ENCODE measurements at places on chromosomes 1 and 21.
A peak's percentile ranks its signal among the peaks of the same experiment; 100 is the strongest.

DNA sequence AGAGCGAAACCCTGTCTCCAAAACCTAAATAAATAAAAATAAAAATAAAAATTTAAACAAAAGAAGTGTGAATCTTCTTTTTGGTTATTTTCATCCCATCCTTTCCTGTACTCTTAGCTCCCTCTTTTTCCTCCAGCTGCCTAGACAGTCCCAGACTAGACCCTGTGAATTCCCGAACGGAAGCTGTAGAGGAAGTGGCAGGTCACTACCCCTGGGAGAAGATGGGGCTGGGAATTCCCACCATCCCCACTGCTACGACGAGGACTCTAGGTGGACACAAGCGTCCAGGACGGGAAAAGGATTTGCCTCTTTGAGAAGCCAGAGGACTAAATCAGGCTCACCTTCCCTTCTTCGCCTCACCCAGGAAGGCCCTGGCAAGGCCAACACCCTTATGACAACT is 12.6 kb downstream of the RHBDL2 start:
- DNase-seq = no peak

DNA sequence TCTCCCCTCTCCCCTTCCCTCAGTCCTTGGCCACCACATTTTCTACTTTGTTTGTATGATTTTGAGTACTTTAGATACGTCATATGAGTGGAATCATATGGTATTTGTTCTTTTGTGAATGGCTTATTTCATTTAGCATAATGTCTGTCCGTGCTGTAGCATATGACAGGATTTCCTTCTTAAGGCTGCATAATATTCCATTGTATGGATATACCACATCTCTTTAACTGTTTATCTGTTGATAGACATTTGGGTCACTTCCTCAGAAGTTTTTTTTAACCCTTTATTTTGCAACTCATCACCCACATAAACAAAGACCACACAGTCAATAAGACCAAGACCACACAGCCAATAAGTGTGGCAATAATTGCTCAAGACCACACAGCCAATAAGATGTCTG is 24.9 kb downstream of the FAM163A start:
- no peak for DNase-seq

DNA sequence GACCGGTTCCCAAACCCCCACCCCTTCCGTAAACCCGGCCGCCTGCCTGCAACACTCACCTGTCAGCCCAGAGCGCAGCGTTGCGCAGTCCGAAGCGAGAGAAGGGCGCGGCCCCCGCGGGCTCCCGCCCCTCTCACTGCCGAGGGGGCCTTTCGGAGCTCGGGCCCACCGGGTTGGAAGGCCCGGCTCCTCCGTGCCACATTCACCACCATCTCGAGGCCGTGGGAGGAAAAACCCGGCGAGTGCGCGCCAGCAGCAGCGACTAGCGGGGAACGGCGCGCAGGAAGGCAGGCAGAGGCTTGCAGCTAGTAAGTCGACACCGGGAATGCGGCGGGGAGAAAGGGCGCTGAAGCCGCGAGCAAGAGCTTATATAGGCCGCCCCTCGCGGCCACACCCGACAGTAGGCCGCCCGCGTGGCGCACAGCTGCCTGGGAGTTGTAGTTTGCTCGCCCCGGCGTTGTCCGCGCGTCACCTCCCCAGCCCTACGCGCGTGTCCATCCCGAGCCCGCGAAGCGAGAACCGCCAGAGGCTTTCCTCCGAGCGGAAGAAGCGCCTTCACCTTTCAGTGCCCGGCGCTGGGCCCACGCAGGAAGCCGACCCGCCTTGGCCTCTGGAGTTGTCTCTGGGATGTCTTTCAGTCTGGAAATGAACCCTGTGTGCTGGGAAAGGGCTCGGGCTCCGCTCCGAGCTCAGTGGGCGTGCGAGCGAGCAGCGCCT is 10.4 kb upstream of the RAB42 start:
- peak; percentile 99 for DNase-seq

GRCh38 chr1:79599257-79599656 is 592.7 kb upstream of the ADGRL4 start:
- no peak for DNase-seq

DNA sequence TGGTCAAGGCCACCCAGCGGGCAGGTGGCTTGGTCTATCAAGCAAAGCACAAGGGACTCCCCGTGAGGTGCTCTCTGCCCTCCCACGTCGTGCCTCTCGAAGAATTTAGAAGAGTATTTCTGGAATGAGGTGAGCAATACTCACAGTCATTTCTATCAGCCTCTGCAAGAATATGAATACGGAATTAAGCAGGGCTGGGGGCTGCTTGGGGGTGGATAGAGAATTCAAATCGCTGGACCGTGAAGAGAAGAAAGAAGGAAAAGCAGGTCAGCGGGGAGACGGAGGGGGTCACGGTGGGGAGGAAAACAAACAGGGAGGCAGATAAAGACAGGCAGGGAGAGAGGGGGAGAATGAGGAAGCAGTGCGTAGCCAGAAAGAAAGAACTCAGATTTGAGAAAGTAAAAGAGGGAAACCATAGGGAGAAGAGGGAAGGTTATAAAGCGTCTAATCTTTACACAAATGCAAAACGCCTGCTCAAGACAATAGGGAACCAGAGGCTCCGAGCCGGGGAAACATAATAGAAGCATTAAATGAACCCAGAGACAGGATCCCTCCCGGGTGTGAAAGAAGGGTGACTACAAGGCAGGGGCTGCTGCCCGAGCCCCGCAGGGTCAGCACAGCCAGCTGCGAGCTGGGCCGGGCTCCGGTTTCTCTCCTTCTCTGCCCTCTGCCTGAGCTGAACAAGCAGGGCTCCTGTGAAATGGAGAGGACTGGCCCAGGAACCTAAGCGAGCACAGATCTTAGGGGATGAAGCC is 2.1 kb upstream of the EDN2 start:
- DNase-seq = peak; percentile 68

DNA sequence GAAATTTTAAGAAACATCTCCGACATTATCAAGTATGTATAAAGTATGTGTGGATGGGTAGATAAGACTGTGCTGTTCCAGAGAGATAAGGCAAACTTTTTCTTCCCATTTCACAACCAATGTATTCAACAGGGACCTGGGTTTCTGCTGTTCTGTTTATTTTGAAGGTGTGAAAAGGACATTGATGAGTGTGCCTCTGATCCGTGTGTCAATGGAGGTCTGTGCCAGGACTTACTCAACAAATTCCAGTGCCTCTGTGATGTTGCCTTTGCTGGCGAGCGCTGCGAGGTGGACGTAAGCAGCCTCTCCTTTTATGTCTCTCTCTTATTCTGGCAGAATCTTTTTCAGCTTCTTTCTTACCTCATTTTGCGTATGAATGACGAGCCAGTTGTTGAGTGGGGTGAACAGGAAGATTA is 174.0 kb downstream of the CRB1 start:
- no peak for DNase-seq

GRCh38 chr1:30291526-30291925 is 431.9 kb downstream of the MATN1 start:
- DNase-seq = no peak

- no peak for DNase-seq
These were observed 6.9 kb downstream of the TNFRSF1B start for GRCh38 chr1:12173631-12174121.

- DNase-seq = peak; percentile 41
These were observed 72.6 kb upstream of the TARDBP start for GRCh38 chr1:10939654-10940450.

DNA sequence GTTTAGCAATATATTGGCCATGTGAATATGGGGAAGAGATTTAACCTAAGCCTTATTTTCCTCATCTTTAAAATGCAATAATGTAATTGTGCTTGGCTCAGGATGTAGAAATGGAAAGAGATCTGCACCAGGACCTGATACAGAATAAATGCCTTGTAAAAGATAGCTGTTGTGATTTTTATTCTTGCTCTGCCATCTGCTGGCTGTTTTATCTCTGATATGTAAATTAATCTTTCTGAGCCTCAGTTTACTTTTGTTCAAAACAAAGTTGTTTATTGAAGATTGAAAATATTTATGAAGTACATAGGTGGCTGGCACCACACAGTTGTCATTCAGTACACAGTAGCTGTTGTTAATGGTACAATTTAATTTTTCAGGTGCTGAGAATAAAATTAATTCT is 21.9 kb downstream of the ZYG11B start:
- no peak for DNase-seq

DNA sequence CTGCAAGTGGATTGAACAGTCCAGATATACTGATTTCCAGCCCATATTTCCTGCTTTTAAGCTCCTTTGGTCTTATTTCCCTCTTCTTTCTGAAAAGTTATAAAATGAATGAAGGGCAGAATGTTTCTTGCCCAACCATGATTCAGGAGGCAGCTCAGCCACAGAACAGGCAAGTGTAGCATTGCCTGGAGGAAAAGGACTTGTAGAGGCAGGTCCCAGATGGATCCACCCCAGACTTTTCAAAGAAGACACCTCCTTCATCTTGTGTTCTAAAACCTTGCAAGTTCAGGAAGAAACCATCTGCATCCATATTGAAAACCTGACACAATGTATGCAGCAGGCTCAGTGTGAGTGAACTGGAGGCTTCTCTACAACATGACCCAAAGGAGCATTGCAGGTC is at the start of gene CLCA2:
CLCA2 (plus strand) TSS at position 299 of the 400 bp plus-strand sequence; CDS start at position 376, 77 bp downstream.
- no peak for DNase-seq

- no peak for DNase-seq
These were observed 3.2 kb upstream of the SRRM1 start for GRCh38 chr1:24639881-24640280.

DNA sequence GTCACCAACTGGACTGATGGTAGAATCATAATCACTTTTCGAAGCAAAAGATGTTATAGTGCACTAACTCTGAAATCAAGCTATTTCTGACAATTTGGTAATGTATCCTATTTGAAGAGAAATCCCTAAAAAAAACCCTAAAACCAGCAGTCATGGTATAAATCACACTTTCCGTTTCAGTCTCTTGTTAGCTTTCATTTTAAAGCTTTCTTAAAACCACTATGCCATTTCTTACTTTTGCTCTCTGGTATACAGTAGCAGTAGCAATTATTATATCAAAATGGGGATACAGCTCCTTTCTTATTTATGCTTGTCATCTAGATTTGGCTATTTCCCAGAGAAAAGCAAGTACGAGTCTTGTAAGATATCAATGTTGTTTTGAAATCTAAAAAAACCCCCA is 323.3 kb downstream of the KCTD3 start:
- DNase-seq = no peak

GRCh38 chr1:54399765-54400164 is 6.4 kb downstream of the SSBP3 start:
- DNase-seq = no peak

DNA sequence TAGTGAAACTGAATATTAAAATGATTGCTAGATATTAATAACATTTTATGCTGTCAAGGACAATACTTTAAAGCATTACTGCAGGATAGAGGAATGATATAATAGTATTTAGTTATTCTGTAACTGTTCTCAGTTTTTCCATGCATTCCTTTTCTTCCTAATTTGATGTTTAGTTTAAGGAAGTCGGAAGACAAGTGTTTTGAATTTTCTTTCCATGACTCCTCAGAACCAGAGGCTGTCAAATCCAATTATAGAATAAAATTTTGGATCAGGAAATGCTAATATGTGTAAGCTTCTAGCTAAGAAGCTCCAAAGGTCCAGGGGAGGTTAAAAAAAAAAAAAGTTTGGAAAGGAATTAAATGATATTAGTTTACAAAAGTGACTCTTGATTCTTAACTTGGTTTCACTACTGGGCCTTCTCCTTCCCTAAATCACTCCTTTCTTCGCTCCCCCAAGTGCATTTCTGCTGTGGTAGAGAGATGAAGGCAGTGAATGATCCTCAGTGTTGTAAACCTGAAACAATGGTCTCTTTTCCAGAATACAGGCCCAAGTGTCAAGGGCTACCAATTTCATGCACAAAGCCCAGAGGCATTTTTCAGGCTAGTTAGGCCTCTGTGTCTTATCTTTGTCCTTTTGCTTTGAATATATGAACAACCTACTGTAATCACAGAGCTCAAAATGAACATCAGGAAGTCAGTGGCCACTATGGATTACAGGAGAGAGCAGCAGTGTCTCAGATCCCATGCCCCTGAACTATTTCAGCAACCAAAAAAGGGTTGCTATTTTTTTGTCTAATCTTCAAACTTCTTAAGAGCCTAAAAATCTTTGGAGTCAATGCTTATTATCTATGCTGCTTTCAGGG is 6.2 kb downstream of the ADSS2 start:
- no peak for DNase-seq

DNA sequence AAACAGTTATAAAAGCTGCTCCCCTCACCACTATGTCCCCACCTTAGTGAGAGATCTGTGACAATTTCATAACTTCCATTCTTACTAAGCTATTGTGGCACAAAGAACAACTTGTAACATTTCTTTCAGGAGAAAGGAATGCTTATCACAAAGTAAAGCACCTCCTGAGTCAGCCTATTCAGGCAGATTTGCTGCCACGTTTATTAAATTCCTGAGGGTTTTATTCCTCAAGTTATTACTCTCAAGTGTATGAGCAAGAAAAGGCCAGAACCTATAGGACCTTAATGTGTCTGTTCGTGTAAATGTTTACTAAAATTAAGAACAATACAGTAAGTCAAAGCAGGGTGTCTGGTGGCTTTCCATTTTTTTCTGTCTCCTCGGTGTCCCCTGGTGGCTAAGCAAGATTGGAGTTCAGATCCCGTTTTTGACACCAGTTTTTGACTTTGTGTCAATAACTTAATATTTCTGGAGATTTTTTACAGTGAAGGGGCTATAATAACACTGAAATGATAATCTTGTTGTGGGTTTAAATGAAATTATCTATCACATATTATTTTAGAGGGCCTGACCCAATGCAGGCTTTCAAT is 1539.6 kb downstream of the BRINP3 start:
- DNase-seq = no peak

GRCh38 chr1:22651941-22652856 is 837 bp upstream of the C1QB start:
- no peak for DNase-seq

- DNase-seq = no peak
These were observed 7.2 kb downstream of the ADPRS start for GRCh38 chr1:36095760-36096405.

DNA sequence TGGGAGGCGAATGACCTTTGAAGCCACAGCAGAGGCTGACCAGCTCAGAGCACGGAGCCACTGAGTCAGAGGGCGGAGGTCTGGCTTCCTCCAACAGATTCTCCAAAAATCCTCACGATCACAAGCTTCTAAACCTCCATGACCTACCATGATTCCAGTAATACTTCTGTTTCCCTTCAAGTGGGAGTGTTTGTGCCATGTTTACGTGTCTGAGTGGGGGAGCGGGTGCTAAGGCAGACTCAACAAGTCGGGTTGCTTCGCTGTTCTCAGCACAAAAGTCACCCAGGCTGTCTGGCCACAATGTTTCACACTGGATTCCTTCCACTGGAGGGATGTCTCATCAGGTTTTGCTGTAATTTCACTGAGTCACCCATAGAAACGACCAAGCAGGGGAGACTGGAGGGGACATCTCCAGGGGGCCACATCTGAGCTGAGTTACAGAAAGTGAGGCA is 86.2 kb downstream of the SLC66A1 start:
- peak; percentile 27 for DNase-seq

- DNase-seq = peak; percentile 73
These were observed 302.7 kb downstream of the DUSP10 start for GRCh38 chr1:221439008-221439746.
